ENCODE measurements at places on chromosomes 5 and 9. TPM values are rescaled to one million over a fixed set of nuclear protein-coding genes. Genes with fewer than 3 reads are reported as not detected.

- DNase-seq: no peak
Measured at GRCh38 chr5:132592521-132592920, 35.7 kb downstream of the RAD50 start.

- DNase-seq: no peak
Measured at GRCh38 chr9:94212531-94212930, 46.6 kb upstream of the ZNF169 start.

DNA sequence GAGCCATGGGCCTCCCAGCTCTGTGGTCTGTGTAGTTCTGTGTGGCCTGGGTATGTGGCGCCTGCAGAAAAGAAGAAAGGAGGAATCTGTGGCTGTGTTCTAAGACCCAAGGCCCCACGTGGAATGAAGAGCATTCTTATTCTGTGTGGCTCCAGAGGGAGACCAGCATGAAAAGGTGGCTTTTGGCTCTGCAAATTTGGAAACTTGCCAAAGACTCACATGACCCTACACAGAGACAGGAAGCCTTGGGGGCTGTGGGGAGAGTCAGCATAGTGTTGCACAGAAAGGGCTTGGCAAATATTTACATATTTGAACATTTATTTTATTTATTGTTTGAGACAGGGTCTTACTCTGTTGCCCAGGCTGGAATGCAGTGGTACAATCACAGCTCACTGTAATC, 193.3 kb downstream of the TMEM38B start:
- no peak for DNase-seq

DNA sequence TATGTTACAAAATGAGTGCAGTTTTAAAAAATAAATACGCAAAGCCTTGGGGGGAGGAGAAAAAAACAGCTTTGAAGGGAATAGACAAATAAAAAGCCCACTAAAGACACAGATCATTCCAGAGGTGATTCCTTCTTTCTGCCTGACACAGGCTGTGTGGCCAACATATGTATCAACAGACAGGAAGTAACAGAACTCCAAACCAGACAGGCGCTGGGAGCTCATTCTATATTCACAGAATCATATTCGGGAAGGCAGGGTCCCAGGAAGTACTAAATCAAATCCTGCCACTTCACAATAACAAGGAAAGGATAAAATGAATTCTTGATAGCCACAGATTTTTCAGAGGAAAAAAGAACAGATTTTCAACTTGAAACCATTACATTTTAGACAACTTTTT, 62.1 kb downstream of the SEMA5A start:
- DNase-seq: no peak

DNA sequence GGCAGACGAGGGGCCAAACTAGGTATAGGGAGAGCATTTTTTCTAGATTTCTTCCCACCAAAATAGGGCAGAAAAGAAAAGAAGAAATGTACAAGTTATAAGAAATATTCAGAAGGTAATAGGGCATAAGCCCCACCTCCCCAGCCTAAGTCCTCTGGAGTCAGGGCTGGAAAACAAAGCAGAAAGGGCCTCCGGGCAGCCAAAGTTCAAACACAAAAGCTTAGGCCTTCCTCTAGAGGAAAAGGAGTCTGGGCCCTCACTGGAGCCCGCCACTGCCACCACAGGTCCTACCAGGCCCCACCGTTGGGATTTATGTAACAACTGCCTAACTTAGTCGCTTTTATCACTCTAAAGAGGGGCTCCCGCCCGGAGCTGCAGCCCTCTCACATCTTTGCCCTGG, 27.6 kb downstream of the TBC1D2 start:
- no peak for DNase-seq

- no peak for DNase-seq
Measured at GRCh38 chr9:123058834-123059233, 25.4 kb downstream of the GPR21 start.

DNA sequence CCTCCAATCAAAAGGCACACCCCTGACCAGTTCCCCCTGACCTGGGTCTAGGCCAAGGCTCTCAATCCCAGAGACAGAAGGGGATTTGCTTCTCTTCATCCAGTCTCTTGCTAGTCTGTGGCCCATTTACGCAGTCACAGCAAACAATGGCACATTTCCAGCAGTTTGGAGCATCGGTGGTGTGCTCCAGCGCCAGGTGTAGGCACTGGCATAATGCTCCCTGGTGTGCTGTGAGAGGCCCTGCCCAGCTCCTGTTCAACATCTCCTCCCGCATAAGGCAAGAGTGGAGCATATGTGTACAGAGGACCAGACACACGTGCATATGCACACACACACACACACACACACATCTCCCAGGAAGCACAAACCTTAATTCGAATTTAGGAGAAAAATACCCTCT, 79.5 kb upstream of the ERCC6L2 start:
- DNase-seq: no peak

DNA sequence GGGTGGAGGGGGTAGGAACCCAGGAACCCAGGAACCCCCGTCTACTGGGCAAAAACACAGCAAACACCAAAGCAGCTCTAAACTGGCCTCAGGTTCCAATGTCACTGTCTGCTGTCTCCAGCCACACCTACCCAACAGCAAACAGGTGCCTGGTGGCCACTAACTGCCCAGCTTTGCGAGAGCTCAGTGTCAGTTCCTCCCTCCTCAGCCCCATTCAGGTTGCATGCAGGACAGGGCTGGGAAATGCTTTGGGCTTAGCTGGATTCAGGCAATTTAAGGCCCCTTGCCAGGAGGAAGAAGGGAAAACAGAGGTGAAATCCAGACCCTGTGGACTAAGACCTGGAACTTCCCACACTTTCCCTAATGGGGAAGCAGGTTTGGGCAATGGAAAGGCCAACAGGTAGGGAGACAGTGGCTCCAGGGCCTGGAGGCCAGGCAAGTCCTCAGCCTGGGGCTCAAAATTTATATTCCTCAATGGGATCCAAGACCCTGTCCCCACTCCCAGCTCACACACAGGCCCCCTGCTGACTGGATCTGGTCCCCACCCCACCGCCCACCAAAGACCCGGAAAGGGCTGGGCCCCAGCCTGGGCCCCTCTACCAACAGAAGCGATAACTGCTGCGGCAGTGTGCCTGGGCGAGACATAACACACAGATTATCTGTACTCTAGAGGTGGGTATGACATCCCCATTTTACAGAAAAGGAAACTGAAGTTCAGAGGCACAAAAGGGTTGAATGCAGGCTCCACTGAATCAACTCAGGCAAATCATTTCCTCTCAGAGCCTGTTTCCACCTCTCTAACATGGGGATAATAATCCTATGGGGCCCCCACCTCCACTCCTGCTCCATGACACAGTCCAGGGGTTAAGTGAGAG, 3.5 kb downstream of the EEIG1 start:
- DNase-seq: no peak

DNA sequence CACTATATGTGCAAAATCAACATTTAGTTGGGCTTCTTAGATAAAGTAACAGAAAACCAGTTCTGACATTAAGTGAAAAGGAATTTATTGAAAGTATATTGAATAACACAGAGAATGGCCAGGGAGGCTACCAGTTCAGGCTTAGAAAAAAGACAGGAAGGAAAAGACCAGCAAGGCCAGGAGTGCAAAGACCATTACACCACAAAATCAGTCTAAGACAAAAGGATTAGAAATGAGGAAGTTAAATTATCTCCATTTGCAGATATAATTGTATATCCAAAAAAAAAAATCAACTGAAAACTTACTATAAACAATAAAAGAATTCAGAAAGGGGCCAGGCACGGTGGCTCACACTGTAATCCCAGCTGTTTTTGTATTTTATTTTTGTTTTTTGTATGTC, 4.8 kb upstream of the TEX10 start:
- no peak for DNase-seq

LHX2 gene
- 0.49 TPM for total RNA-seq

CCDC187 gene
- 8.2 TPM for total RNA-seq

MEIKIN gene
- 0.75 TPM for total RNA-seq

DELE1 gene
- total RNA-seq: 124 TPM

Data from B cell (primary cell).